ENCODE measurements at places on chromosomes 2 and 18.

- no peak for DNase-seq
These were observed 323.7 kb downstream of the ARHGAP15 start for GRCh38 chr2:143452817-143453451.

GRCh38 chr2:73264783-73265182 is 19.5 kb downstream of the FBXO41 start:
- DNase-seq, result no peak

GRCh38 chr2:128360711-128361110 is 42.0 kb upstream of the HS6ST1 start:
- no peak for DNase-seq

DNA sequence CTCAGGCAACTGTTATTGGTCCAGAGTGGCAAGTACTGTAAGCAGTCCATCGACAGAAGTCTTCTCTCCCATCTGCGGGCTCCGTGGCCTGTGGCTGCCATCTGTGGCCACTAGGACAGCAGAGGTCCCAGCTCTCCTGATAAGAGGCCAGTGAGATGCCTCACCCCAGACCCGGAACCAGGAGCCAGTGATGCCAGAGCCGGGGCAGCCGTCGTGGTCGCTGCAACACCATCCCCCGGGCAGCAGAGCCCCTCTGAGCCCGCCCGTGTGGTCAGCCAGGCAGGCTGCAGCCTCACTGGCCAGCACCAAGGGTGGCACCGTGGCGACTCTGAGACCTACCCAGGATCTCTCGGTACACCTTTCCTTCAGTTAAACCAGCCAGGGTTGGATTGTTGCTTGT is 8.7 kb downstream of the GPR148 start:
- DNase-seq, result no peak

DNA sequence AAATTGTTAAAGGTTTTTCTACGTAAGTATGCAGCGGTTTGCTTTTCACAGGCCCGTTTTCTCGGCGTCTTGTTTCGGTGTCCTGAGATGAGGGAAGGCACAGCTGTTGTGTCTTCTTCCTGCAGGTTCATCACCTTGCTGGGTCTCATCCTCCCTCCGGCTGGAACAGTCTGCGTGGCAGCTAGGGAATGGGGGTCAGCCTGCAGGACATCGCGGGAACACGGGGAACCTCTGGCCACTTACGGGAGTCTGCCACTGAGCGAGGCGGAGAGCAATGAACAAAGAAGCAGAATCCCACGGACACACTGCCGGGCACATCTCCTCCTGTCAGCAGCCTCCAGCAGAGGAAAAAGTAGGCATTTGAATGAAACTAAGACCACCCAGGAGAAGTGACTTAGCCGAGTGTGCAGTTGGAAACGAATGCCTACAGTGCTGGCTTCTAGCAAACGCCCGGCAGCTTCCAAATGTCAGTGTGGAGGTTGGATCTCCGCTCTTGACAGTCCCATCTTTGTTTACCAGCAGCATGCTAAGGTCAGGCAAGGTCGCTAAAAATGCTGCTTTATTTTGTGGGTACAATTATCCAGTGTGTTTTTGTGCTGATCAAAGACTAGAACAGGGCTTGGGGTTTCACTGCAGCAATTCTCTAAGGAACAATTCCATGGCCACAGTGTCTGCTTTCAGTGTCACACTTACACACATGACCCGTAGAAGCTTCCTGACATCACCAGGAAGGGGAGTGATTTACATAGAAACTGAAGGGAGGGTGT is 109.8 kb upstream of the SEC11C start:
- DNase-seq, result no peak

- no peak for DNase-seq
These were observed 497.6 kb upstream of the FAM98A start for GRCh38 chr2:34096562-34097171.

- DNase-seq, result no peak
These were observed 9.1 kb downstream of the APLF start for GRCh38 chr2:68476454-68476853.

DNA sequence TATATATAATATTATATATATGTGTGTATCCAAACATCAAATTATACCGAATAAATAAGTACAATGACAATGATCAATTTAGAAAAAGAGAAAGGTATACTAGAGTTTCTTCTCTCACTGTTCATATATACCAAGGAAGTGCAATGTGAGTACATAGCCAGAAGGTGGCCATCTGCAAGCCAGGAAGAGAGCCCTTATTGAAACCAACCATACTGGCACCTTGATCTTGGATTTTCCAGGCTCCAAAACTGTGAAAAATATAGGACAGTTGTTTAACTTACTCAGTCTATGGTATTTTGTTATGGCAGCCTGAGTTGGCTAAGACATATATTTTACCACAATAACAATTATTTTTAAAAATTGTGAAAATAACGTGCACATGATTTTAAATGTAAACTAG is 1490.2 kb upstream of the SLC39A10 start:
- DNase-seq, result no peak

DNA sequence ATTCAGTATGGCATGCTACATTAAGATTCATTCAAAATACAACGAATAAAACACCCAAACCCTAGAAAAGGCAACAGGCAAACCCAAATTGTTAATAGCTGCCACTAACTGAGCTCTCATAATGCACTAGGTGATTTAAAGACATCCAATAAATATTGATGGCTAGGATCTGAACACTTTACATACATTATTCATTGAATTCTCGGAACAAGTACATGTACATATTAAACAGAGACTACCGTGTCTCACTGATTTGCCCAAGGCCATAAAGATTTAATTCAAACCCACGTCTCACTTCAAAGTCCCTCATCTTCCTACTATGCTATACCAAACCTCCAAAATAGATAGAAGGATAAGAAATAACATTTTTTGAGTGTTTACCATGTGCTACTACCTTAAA is 42.1 kb downstream of the THOC1 start:
- no peak for DNase-seq

DNA sequence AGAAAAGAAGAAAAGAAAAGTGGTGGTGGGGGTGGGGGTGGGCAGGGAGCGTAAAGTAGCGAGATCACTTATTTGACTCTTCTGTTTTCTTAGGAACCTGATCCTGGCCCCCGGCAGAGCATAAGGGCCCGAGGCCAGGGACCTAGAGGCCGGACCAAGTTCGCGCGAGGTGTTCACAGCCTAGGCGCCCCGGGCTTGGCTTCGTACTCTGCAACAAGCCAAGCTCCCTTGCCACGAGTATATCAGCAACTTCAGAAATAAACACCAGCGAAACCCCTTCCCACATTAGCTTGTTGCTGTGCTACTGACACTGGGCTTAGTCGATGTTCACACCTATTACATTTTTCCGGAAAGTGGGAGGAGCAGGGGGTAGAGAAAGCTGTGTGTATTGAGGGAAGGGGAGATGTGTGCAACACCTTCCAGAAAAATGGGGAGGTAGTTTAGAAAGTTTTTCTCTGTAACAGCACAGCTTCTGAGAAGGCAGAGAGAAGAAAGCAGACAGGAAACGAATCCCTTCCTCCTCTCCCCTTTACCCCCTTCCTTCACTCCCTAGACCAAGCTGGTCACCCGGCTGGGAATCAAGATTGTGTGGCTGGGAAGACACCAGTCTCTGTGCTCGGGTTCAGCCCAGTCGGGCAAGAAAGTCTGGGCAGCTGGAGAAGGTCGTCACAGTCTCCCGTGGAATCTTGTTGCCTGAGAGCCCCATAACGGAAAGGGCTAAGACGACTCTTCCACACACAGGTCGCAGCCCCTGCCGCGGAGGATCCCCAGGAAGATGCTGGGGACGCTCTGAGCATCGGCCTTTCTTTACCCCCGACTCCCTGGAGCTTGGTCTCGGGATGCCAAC is 12.0 kb upstream of the SATB2 start:
- DNase-seq, result no peak

- no peak for DNase-seq
These were observed 17.1 kb downstream of the ANKRD44 start for GRCh38 chr2:197293252-197294007.

DNA sequence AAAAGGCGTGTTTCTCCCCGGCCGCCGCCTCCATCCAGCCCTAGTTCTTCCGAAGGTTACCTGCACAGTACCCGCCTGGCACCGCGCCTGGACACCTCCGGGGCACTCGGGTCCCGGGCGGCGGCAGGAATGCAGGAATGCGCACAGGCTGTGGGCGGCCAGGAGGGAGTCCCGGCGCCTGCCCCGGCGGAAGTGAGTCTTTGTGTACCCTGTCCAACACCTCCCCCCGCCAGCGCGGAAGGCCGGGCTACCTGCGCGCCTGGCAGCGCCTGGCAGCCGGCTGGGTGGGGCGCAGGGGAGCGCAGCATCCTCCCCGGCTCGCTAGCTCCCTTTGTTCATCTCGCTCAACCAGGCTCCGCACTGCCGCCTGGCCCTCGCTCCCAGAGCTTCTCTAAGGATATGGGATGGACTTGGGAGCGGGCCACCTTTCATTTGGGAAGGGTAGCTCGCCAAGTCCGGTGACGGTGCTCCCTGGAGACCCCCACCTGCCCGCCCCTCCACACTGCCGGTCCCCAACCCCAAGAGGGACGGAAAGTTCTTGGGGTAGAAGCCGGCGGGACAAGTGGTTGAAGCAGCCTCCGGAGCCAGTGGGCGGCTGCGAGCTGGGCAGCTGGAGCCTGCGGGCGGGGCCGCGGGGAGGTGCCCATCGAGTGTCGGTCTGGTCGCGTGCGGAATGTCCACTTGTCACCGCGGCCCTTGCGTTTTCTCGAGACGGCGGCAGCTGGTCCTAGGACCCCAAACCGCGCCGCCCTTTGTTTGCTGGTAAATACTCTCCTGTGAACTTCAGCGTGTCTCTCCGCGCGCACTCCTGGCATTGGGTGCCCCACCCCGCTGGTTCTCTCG is 1.2 kb upstream of the ST6GAL2 start:
- DNase-seq, result no peak

DNA sequence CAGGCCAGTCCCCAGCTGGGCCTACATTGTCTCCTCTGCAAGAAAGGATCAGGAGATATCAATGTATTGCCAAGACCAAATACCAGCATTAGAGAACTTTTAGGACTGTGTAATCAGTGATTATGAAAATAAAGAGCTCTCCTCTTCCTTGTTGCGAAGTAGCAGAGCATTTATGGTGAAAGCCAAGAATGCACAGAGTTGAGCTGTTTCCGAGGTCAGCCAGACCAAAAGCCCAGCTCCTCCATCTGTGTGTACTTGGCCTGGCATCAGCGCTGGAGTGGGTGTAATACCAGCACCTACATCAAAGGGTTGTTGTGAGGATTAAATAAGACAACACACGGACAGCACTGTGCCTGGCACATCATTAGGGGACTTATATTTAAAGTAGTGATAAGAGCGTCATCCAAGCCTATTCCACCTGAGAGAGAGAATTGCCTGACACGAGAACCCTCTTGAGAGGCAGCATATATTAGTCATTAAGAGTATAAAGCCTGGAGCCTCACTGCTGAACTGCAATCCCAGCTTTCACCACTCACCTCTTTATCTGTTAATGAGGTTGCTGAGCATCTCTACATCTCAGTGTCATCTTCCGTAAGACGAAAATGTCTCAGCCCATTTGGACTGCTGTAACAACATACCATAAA is 7.4 kb upstream of the SLC16A14 start:
- no peak for DNase-seq

DNA sequence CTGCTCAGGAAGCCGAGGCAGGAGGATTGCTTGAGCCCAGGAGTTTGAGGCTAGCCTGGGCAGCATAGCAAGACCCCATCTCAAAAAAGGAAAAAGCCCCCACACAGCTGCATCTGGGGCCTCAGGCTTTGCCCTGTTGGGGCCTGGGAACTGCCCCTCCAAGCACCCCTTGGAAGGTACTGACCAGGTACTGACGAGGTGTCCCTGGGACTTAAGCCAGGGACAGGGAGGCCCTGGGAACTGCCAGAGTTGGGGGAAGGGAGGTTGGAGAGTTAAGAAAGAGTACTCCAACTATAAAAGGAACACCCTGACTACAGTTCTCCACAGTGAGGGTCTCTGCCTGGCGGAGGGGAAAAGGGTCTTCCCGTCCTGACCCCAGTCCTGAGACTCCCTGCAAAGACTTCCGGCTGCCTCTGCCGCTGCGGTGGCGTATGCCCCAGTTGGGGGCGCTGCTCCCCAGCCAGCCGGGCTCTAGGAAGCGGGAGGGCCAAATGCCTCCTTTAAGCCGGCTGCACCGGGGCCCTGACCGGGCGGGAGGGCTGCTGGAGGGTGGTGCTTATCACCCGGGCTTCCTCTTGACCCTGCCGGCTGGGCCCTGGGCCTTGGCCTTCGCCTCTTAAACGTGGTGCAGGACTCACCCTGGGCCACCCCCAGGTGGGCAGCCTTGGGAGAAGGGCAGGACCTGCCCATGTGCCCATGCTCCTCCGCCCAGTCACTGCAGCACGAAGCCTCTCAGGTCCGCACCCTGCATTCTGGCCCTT is 12.8 kb downstream of the SLC30A3 start:
- DNase-seq, result no peak

DNA sequence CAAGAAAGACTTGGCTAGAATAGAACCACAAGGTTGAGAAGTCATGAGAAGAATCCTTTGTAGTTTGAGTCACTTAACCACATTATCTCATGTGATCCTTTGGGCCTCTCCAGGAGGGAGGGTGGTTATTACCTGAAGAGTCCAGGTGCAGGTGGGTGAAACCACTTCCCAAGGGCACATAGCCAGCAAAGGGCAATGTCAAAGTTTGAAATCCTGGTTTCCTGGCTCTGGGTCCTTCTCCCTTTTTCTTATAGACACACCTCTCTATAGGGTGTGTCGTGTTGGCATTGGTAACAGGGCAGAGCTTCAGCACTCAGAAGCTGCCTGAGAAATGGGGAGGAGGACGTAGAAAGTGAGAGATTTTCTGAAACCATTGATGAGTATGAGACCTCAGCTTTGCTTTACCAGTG is 137.9 kb downstream of the MGAT5 start:
- DNase-seq, result no peak

DNA sequence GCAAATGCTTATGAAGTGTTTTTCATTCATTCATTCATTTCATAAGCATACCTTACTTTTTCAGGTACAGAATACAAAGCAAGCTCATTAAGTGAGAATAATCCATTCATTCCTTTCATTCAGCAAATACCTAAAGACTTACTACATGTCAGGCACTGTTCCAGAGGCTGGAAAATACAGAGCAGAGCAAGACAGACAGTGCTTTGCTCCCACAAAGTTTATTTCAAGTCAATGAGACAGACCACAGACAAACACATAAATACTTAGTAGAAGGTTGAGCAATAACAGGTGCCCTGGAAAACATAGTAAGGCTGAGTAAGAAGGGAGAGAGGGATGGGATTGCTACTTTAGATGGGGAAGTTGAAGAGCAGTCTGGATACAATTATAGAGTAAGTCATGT is 309.8 kb downstream of the C1D start:
- DNase-seq, result no peak

GRCh38 chr18:44954257-44954656 is 273.6 kb downstream of the SETBP1 start:
- no peak for DNase-seq

- DNase-seq, result no peak
These were observed 100.2 kb upstream of the FOSL2 start for GRCh38 chr2:28292491-28292890.

- DNase-seq, result no peak
These were observed 79.7 kb downstream of the COLEC12 start for GRCh38 chr18:420661-421246.
